Stimulated activated CD8-positive, alpha-beta memory T cell treated with anti-CD3 and anti-CD28 coated beads, Interleukin-2, amount 100 ng/mL, for 1 hour (primary cell): ENCODE measurements at places on chromosomes 12 and 14.

DNA sequence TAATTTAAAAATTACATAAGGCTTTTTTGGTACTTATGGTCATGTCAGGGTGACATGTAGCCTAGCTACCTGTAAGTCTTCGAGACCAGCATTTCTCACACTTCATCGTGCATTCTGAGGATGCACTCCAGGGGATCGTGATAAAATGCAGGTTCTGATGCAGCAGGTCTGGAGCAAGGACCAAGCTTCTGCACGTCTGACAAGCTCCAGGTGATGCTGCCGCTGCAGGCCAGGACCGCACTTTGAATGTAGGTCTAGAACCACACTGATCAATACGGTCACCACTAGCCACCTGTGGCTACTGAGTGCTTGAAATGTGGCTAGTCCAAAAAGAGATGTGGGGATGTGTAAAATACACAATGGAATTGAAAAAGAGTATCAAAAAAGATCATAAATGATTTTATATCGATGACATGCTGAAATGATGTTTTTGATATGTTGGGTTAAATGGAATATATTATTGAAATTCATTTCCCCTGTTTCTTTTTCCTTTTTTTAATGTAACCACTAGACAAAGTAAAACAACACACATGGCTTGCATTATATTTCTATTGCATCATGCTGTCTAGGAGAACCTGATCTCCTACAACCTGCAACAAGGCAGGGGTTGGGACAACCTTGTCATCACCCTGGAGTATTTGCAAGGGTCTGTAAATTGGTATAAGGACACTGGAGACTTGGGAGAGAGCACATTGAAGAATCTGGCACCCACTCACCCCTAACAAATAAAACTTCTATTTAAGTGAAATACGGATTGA, 142.4 kb downstream of the DPF3 start:
- DNase-seq = no peak

DNA sequence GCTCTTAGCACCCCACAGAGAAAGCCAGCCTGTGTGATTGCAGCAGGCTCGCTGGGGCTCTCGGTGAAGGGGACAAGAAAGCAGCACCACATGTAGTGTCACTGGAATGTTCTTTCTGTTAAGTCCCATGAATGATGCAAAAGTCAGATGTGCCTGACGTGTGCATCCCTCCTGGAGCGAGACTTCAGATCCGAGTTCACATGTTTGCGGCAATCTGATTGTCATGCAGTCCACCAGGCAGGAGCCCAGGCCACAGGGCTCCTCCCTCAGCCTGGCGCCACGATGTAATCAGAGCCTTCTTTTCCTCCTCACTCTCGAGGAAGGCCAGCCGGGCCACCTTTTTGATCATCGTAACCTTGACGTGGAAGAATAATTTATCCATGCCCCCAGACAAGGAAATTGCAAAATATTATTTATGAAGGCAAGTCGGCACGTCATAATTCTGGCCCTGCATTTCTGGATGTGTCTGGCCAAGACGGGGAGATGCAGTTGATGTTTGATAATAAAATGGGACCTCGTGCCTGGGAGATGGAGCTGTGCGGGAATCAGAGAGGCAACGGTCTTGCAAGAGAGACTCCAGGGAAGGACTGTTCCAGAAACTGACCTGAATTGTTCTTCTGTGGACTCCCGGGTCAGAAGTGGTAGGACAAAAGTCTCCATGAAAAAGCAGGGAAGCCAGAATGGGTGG, 214.6 kb downstream of the PHETA1 start:
- DNase-seq = no peak

- no peak for DNase-seq
Observed at GRCh38 chr12:6946033-6946919, 2.5 kb downstream of the C12orf57 start.

DNA sequence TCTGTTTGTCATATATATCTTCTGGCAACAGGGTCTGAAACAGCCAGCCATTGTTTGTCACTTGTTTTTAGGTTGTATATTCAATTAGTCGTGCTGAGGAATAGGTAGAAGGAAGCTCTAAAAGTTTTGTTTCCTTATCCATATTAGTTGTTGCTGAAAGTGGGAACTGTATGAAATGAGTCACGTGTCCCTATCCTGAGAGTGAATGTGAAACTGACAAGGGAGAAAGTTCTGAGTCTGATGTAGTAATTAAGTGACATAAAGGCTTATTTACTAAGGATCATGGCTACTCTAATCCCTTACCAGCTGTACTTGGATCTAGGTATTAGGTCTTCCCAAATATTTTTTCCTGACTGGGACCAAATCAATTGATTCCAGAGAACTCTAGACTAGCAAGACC, 16.4 kb downstream of the FAM234B start:
- DNase-seq = no peak
